ENCODE measurements at places on chromosomes 7 and 10. TPM values are rescaled to one million over a fixed set of nuclear protein-coding genes. Genes with fewer than 3 reads are reported as not detected.

- no peak for DNase-seq
These were observed 19.0 kb downstream of the SH2B2 start for GRCh38 chr7:102305414-102306268.

GRCh38 chr7:48976253-48976652 lies 51.9 kb downstream of the CDC14C start:
- DNase-seq: no peak

GRCh38 chr10:131155876-131156230 lies 155.7 kb downstream of the TCERG1L start:
- no peak for DNase-seq

GRCh38 chr10:104170610-104171254 lies 48.8 kb downstream of the SFR1 start:
- no peak for DNase-seq

DNA sequence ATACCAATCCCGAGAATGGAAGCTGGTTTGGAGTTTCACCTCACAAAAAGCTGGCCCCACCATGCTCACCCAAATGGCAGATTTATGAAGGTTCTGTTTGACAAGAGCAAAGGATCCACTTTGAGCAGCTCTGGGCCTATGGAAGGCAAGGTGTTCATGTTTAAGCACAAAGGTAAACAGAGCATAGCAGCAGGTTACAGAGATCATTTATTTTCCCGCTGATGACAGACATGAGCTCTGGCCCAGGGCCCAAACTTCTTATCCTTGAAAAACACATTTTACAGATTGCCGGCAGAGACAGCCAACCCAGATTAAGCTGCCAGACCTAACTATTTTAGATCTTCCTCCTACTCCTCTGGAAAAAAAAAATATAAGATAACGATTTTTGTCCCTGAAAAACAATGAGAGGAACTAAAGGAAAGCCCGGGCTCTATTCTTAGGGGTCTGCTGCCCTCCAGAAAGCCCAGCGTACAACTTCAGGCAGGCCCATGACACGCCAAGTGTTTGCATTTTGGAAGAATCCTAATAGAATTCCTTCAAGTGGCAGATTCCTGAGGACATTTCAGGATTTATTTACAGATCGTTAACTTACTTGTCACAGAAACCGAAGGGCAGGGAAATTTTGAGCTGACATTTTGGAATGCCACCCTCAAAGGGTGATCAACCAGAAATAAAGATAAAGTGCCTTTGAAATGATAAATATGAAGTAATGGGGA lies 40.0 kb downstream of the SYPL1 start:
- peak; percentile 73 for DNase-seq

DNA sequence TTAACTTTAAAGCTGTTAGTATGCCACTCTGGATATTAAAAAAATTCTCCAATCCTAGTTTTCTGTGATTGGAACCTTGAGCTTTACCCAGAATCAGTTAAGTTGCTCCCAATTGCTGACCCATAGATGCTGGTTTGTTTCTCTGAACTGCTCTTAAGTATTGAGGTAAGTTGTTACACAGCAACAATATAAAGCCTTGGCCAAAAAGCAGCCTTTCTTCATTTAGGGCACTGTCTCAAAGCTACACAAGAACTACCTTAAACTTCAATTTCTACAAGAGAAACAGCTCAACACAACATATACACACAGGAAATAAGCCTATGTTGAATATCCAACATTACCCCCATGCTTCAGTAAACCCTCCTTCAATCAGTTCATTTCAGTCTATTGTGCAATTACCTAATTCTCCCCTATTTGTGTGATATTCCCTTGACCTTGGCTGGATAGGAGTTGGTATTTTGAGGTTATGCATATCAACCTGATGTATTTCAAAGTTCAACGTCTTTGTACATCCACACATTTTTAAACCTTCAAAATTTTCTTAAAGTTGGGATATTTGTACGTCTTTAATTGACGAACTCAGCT lies 11.5 kb downstream of the HNRNPA2B1 start:
- no peak for DNase-seq

DNA sequence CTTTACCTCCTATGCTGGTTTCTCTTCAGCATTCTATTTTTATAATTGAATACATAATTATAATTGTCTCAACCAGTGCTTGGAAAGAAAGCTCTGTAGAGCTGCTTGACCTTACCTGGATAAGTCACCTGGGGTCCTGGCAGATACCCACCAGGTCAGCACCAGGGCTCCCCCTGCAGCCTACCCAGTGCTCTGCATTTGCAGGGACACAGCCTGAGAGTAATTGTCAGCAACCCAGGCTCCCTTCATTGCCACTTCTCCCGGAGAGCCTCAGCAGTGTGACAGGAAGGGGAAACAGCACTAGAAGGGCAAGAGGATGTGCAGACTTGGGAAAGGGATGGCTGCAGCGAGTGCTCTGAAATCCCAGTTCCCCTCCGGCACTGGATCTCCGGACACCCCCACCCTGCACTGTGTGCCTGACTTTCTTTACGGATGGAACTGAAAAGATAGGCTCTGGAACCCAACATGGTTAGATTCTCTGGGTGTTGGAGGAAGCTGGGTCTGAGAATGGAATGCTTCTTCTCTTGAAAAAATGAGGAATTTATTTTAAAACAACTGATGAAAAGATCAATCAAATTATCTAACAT lies 11.4 kb upstream of the PAX4 start:
- no peak for DNase-seq

GRCh38 chr7:138433583-138434443 lies 26.2 kb upstream of the TRIM24 start:
- no peak for DNase-seq

GRCh38 chr10:82910301-82910700 lies 1035.3 kb downstream of the NRG3 start:
- no peak for DNase-seq

GRCh38 chr10:35369049-35369611 lies 32.8 kb downstream of the CCNY start:
- no peak for DNase-seq

- no peak for DNase-seq
These were observed 95.8 kb upstream of the DIP2C start for GRCh38 chr10:785089-785860.

GRCh38 chr7:2698581-2699288 lies 10.7 kb downstream of the AMZ1 start:
- no peak for DNase-seq

DNA sequence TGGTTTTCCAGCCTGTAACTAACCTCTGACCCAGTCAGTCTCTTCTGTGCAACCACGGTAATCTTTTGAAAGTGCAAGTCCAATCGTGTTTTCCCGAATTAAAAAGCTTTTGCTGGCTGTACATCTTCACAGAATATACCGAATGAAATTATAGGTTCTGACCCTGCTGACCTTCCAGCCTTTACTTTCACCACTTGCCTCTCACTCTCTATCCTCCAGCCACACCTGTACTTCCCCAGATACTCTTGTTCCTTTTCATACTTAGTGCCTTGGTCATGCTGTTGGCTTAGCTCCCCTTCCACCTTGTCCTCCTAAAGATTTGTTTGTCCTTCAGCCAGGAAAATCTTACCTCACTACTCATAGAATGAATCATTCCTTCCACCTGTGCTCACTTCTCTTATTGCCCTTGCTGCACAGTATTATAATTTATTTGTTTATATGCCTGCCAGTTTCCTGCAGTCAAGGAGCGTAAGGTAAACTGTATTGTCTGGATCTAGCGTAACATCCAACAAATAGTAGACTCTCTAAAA lies 2.3 kb upstream of the PNPLA8 start:
- no peak for DNase-seq

DNA sequence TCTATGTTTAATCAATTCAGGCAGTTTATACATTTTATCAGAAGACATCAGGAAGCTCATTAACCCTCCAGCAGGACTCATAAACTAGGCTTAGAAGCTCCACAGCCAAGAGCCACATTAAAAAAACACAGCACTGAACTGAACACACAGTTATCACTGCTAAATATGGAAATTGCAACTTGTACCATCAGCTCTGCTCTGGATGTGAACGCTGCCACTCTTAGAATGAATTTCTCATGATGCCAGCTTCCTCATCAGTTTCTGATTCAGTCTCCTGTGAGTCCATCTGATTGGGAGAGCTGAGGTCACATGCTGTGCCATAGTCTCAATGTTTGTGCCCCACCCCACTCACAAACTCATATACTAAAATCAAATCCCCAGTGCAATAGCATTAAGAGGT lies 17.1 kb upstream of the ING3 start:
- no peak for DNase-seq

GRCh38 chr7:6495597-6496262 lies 48.0 kb upstream of the DAGLB start:
- DNase-seq: no peak

DNA sequence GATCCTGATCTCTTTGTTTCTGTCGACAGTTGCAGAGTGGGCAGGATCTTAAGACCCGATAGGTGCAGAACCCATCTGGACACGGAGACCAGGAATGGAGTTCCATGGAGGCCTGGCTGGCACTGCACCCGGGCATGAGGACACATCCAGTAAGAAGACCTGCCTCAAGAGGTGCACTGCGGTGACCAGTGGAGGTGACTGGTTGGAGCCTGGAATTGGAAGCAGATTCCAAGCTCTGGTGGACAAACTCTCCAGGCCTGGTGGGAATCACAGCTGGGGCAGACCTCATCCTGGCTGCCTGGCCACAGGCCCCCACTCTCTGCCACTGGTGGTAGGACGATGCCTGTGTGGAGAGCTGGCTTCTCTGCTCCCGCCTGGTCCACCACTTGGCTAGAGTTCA lies 31.0 kb downstream of the ZNF775 start:
- DNase-seq: no peak

- no peak for DNase-seq
These were observed 34.2 kb upstream of the TCF7L2 start for GRCh38 chr10:112915590-112916572.

DNA sequence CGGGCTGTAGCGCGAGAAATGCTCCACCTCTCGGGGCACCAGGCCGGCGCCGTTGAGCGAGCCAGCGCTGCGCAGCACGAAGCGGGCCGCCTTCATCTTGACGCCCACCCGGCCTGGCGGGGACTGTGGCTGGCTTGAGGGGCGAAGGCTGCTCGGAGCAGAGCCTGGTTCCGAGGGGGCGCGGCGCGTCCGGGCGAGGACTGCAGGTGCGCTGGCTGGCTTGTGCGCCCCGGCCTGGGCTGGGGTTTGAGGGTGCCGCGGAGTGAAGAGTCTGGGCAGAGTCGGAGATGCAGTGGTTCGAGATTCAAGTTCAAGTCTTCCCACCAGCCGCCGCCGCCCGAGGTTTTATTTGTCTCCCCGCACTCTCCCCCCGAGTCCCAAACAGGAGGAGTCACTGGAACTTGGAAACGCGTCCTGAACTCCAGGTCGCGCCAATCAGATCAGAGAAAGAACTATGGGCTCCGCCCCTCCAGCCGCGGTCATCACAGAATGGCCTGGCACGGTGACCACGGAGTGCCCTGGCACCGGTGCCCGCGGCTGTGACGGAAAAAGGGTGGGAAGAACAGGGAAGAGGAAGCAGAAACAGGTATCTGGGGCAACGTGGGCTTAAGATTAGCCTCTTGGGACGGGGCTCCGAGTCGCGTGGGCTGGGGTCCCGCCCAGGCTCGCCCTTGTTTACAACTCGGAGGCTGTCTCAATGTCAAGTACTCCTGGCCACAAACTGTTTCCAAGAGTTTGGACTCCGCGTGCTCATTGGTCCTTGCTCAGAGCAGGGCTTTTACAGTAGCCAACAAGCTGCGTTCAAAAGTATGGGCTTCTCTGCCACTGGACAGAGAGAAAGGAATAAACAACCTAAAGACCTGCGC lies at the start of gene PDK4:
PDK4 (minus strand) TSS at position 319 of the 866 bp plus-strand sequence; CDS start at position 96, 223 bp downstream.
- peak; percentile 95 for DNase-seq

DNA sequence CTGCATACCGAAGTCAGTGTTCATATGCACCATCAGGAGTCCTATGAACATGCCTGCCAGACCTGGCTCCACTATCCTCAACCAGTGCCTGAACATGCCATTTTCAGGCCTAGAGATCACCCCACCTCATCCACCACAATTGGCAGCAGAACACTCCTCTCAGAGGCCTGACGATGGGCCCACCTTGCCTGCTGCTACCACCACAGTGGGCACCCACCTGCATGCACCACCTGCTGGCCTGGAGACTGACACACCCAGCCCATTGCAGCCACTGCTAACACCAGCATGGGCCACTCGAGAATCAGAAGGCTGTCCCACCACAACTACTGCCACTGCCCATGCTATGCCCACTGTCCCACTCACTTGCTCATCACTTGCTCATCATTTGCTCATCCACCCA lies 130.7 kb upstream of the FAM13C start:
- no peak for DNase-seq

DNA sequence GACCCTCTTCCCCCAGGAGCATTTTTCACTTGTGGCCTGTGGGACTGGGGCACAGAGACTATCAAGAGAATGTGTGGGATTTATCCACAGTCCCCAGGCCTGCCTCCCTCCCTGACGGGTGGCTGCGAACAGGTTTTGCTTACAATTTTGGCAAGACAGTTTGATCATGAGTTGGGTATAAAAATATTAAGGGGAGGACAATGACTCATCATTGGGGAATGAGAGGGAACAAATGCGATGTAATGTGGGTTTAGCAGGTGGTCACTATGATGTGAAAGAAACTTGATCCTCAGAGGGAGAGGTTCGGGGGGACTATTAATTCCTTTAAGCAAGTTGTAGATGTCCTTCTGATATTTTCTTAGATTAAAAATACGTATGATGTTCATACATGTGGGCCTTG lies 52.2 kb downstream of the EMX2 start:
- DNase-seq: no peak

GRCh38 chr10:4671451-4672145 lies 154.4 kb upstream of the AKR1E2 start:
- no peak for DNase-seq

GRCh38 chr10:16720812-16721211 lies 96.4 kb downstream of the RSU1 start:
- DNase-seq: no peak

GRCh38 chr7:138125598-138126111 lies 49.4 kb downstream of the AKR1D1 start:
- no peak for DNase-seq

- no peak for DNase-seq
These were observed 17.1 kb downstream of the PLXDC2 start for GRCh38 chr10:19833170-19833824.

The MUC3A gene
- polyA plus RNA-seq: 0.36 TPM

The COL28A1 gene
- polyA plus RNA-seq: 0.35 TPM

The CNPY1 gene
- polyA plus RNA-seq: not detected

The DYNC1I1 gene
- 6.4 TPM for polyA plus RNA-seq

The CPA2 gene
- 0.23 TPM for polyA plus RNA-seq

The PAX2 gene
- polyA plus RNA-seq: not detected

The LRRN3 gene
- polyA plus RNA-seq: 5.3 TPM

The CPN1 gene
- not detected for polyA plus RNA-seq

The AKR1C8 gene
- polyA plus RNA-seq: 0.04 TPM

The COL26A1 gene
- 0.07 TPM for polyA plus RNA-seq

The WDR11 gene
- polyA plus RNA-seq: 29.3 TPM

The ATOH7 gene
- polyA plus RNA-seq: not detected

The PNLIP gene
- polyA plus RNA-seq: not detected

The TMEM196 gene
- polyA plus RNA-seq: not detected

The PRPS1L1 gene
- polyA plus RNA-seq: not detected

The FAM25A gene
- polyA plus RNA-seq: not detected

The SNCG gene
- polyA plus RNA-seq: 68.0 TPM

The CDK6 gene
- 3.0 TPM for polyA plus RNA-seq

The NRCAM gene
- 0.55 TPM for polyA plus RNA-seq

The PRLHR gene
- not detected for polyA plus RNA-seq

The FAM25C gene
- not detected for polyA plus RNA-seq

Data from heart right ventricle (tissue), 16 donors.